Common myeloid progenitor, CD34-positive (primary cell): ENCODE measurements at places on chromosomes 4 and X.

DNA sequence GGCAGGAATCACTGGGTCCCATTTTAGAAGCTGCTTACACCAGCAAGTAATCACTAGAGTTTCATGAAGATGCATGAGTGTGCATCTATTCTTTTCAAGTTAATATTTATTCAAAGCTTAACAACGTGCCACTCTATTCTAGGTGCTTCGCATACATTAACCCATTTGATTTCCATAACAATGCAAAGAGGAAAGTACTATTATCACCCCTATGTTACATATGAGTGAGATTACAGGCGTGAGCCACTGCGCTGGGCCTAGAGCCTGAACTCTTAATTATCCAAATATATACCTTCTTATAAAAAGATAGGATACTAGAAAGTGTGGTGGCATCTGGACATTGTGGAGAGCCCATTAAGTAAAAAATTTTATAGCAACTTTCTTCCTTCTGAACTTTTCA lies 65.4 kb downstream of the CXCL13 start:
- no peak for DNase-seq

GRCh38 chr4:163548481-163549243 lies 54.2 kb downstream of the TMA16 start:
- peak; percentile 73 for DNase-seq

GRCh38 chrX:100731441-100732281 lies at the start of gene SYTL4:
SYTL4 (minus strand) TSS chrX:100732121; CDS start chrX:100702037, 30,084 bp downstream.
- DNase-seq = peak; percentile 33

- DNase-seq = peak; percentile 30
Observed at GRCh38 chrX:125203737-125204578, 115.7 kb upstream of the TEX13C start.

DNA sequence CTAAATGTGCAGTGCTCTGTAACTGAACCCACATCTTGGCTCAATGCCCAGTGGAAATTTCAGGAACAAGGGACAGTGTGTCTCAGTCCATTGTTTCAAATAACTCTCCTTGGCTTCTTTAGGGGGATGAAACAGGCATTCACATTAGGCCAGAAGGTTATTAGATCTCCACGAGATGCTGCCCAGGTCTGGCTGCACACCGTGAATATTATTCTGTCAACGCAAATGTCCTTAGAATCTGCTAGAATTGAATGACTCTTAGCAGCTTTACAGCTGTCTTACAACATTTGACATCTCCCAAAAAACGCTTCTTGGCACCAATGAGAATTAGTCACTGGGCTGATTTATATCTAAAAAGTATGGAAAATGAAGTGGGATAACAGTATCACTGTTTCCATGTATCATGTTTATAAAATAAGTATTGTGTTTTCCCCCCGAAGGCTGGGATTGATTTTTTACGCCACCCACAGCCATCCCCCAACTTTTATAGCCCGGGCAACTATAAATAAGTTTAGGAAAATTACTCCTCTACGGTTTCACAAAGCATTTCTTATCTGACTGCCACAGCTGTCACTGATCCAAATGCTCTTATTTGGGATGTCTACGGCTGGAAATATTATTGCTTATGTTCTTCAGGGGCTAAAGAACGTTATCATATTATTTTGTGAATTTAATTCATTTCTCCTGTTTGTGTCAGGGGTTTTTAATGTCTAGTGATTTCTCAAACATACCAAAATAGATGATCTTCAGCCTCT lies 559.7 kb upstream of the FAT1 start:
- DNase-seq = no peak

- DNase-seq = no peak
Observed at GRCh38 chr4:17740702-17741101, 40.7 kb downstream of the FAM184B start.

GRCh38 chrX:9566150-9566621 lies 101.3 kb downstream of the TBL1X start:
- DNase-seq = no peak

- peak; percentile 12 for DNase-seq
Observed at GRCh38 chr4:11368701-11369115, 60.0 kb downstream of the HS3ST1 start.

GRCh38 chr4:101871962-101872676 lies 81.6 kb downstream of the BANK1 start:
- DNase-seq = no peak

- no peak for DNase-seq
Observed at GRCh38 chr4:146545102-146545501, 23.4 kb upstream of the SLC10A7 start.

- no peak for DNase-seq
Observed at GRCh38 chrX:107699616-107700015, 71.3 kb downstream of the PRPS1 start.

- no peak for DNase-seq
Observed at GRCh38 chr4:95178938-95179337, 369.8 kb downstream of the UNC5C start.

- DNase-seq = no peak
Observed at GRCh38 chr4:14386196-14386595, 616.1 kb upstream of the CPEB2 start.

GRCh38 chr4:74608151-74608949 lies 163.4 kb downstream of the AREG start:
- DNase-seq = no peak

DNA sequence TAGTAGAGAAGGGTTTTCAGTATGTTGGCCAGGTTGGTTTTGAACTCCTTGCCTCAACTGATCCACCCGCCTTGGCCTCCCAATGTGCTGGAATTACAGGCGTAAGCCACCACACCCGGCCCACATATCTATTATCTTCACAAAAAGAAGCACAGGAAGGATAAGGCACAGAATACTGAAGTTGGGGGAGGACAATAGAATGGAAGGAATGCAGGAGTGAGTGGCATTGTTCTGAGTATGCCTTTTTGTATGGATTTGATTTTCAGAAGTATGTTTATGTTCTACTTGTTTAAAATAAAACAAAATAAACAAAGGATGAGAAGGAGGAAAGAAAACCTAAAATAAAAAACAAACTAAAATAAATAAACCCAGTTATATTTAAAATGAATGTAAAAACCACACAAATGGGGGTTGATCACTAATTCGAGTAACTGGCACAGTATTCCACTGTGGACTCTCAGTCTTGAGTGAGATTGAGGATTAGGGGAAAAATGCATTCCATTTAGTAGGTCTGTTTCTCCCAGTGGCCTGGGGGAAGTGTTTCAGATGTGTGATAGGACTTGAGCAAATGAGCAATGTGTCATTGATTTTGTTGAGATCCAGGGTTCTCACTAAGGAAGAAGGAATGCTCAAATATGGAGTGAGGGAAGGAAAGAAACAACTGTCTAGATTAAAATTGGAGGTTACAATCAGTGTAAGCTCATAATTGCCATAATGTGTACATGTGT lies 109.0 kb upstream of the C1QTNF7 start:
- no peak for DNase-seq

- DNase-seq = peak; percentile 72
Observed at GRCh38 chr4:42371305-42372252, 25.7 kb upstream of the SHISA3 start.

DNA sequence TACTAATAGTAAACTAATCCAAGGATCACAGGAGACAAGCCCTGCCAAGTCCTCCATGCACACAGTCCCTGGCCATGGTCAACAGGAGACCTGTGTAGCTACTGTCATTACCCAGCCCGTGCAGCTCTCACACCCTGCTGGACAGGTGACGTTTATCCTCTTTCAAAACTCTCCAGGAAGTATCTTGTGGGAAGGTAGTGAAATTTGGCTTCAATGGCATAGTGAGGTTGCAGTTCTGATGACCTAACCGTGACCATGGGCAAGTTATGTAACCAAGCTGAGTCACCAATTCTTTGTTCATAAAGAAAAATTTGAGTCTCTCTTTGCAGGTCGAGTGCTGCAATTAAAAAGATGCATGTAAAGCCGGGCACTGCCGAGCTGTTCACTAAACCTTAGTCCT lies 11.3 kb upstream of the SLC2A9 start:
- DNase-seq = peak; percentile 43
